ENCODE measurements at places on chromosomes 6 and 20.

GRCh38 chr20:63119121-63119962 is 96.6 kb downstream of the YTHDF1 start:
- DNase-seq, result no peak

- no peak for DNase-seq
These were observed 102.6 kb downstream of the PERP start for GRCh38 chr6:138004430-138005287.

- DNase-seq, result no peak
These were observed 154.7 kb upstream of the RIN2 start for GRCh38 chr20:19603376-19603750.

GRCh38 chr6:96755096-96755495 is 82.2 kb downstream of the GPR63 start:
- DNase-seq, result no peak

GRCh38 chr6:2127484-2127911 is 117.9 kb downstream of the GMDS start:
- DNase-seq, result peak; percentile 43

- no peak for DNase-seq
These were observed 572 bp downstream of the SLC2A4RG start for GRCh38 chr20:63740070-63740626.

- DNase-seq, result no peak
These were observed 391.0 kb downstream of the CDC5L start for GRCh38 chr6:44778513-44778912.

DNA sequence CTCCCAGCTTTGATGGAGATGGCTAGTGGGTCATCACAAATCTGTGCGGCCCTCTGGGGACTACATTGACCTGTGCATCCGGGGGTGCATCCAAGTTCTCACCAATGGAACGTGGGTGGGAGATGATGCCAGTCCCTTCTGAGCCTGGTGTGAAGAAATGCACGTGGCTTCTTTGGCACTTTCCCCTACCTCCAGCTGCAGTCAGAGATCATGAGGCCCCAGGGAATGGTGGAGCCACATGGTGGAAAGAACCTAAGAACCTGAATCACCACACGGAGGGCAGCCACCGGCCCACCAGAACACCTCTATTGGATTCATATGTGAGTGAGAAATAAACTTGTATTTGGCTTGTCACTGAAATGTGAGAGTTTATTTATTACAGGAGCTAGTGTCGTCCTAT is 9.9 kb upstream of the CDKN1A start:
- DNase-seq, result no peak

- DNase-seq, result no peak
These were observed 277.0 kb downstream of the CDKAL1 start for GRCh38 chr6:20811109-20811761.
